Stimulated activated CD4-positive, alpha-beta T cell treated with anti-CD3 and anti-CD28 coated beads, Interleukin-4, amount 100 ng/mL, for 4 hours (primary cell): ENCODE measurements at places on chromosomes 11 and 22.

DNA sequence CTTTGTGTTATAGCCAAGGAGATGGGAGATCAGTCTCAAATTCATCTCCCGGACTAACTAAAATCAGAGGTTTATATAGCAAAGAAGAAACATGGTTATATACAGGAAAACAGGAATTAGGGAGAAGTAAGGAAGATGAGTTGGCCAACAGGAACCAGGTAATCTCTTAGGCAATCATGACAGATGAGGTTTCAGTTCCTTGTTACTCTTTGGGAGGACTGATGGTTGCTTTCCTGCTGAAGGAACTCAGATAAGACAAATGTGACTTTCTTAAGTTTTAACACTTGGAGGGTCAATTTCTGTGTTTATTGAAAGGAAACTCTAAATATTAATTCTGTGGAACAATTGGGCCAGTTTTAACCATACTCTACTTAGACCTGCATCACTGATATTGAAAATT is 1072.0 kb upstream of the CNTN5 start:
- no peak for DNase-seq

- DNase-seq, result no peak
Observed at GRCh38 chr22:39309881-39310714, 9.3 kb downstream of the RPL3 start.

DNA sequence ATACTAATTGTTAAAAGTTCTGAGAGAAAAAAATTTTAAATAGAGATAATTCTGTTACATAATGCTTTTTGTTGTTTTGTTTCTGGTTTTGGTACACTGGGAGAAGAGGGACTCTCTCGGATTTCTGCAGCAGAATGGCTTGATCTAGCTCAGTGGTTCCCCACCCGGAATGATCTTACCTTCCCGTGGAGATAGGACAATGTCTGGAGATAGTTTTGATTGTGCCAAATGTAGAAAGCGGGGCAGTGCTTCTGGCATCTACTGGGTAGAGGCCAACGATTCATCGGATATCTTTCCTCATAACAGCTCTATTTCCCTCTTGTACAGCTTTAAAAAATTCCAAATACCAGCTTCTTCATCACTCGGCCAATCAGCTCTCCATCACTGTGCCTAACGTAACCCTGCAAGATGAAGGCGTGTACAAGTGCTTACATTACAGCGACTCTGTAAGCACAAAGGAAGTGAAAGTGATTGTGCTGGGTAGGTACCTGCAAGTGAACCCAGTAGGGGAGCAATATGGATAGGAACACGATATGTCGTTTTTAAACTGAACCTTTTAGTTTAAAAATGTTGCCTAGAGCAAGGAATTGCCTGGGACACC is 13.2 kb downstream of the CRTAM start:
- DNase-seq, result no peak

GRCh38 chr11:67303835-67304411 is 593 bp downstream of the SSH3 start:
- DNase-seq, result no peak

DNA sequence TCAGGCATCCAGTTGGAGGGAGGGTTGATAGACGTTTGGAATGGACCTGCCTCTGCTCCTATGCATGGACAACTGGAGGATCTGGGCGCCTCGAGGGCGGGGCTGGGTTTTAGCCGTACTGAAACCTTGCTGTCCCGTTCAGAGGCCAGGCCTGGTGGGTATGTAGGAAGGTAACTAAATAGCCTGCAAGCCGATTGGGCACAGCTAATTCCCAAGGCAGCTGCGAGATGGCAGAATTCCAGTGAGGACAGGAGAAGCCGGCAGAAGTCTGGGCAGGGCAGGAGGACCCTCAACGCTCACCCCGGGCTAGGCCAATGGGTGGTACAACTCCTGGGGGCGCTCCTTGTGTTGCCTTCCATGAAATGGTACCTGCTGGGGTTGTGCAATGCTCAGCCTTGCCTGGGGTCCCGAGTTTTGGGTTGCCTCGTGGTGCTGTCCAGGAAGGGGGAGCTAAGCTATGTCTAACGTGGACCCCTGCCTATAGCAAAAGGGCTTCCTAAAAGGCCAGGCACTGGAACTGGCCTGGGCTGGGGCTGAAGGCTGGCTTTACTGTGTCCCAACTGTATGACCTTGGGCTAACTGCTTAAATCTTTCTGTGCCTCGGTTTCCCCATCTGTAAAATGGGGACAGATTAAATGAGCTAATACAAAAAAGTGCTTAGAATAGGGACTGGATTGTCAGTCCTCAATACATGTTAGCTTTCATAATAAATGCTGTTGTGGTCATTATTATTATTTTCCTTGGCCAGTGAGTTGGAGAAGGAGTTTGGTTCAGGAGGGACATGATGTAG is 30.1 kb upstream of the CD82 start:
- no peak for DNase-seq

DNA sequence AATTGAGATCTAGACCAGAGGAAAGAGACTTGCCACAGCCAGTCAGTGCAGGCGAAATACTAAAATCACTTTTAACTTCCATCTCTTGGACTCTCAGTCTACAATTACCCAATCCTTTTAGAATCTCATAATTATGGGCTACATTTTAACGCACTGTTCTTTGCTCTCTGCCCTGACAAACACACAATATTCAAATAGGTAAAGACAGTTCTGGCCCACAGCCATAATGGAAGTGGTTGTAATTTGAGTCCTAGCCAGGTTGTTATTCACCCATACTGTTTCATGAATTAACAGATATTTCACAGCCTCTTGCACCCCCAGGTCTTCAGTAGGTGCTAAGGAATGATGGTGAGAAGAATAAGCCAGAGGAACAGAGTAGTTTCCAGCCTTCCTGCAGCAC is 830 bp downstream of the C11orf97 start:
- no peak for DNase-seq

GRCh38 chr11:17343907-17344306 is 7.7 kb upstream of the NCR3LG1 start:
- peak; percentile 36 for DNase-seq

DNA sequence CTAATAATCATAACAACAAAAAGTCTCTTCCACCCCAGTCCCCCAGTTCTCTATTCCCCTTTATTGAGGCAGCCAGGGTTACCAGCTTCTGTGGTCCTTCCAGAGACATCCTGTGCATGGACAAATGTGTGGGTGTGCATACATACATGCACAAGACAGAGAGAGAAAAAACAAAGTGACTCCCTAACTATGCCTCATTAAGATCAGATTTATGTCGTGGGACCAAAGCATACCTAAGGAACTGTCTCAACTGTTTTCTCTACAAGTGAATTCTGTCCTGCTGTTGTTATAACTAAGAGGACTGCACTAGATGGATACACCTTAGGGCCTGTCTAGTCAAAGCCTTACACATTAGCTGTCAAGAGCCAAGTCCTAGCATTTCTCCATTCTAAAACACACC is 106.7 kb downstream of the MRTFA start:
- no peak for DNase-seq

DNA sequence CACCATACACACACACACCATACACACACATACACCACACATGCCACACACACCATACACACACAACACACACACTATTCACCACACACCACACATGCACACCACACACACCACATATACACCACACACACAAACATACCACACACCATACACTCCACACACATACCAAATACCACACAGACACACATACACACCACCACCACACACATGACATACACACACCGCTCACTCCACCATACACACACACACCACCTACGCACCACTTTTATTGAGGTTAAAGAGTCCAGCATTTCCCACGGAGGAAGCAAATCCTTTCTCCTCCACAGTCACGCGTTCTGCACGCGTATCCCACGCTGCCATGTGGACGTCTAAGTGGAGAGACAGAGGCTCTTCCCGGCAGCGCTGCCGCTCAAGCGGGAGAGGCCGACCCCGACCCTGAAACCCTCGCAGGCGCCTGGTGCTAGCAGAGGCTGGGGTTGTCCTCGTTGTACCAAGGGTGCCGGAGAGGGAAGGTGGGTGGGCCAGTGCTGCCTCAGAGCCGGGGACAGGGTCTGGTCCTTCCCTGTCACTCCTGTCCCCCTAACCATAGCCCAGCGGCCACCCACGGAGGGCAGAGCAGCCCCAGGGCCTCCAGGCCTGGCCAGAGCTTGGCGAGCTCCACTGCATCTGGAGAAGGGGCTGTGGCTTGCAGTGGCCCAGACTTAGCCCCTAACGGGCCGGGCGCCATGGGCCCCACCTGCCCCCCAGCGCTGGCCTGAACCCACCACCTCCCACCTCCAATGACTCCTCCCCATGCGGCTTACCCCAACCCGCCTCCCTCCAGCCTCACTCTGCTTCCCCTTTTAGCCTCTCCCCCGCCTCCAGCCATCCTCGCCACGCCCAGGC is 1495.0 kb downstream of the BRD1 start:
- DNase-seq, result no peak

DNA sequence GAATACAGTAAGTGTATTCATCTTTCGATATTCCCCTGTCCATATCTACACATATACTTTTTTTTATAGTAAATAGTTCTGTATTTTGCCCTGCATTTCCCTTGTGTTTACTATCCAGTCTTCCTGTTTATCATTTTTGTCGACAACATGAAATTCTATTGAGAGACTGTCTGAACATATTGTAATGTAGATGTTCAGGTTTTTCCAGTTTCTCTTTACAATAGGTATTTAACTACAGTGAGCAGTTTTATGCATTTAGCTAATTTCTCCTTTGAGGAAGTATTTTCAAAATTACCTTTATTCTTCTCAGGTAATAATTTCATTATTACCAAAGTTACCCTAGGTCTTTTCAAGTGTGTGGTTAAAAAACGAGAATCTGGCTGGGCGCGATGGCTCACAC is 16.7 kb downstream of the PIK3IP1 start:
- DNase-seq, result no peak

DNA sequence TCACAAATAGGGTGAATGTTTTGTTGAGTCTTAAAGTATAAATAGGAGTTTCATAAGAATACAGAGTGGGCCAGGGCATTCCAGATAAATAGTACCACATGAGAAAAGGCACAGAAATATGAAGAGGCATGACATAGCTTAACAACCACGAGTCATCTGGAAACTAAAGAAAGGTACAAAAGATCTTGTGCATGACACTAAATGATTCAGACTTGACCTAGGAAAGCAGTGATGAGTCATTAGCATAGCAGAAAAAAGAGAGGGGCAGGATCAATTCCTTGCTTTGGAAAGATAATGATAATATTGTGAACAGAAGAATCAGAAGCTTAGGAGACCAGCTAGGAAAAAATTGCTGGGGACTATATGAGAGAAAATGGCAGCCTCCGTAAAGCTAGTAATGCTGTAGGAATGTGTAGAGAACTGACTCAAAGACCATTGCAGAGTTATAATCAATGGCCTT is 47.6 kb upstream of the FIBIN start:
- DNase-seq, result no peak

- no peak for DNase-seq
Observed at GRCh38 chr11:15737320-15737719, 619.0 kb downstream of the SOX6 start.

GRCh38 chr22:28594797-28595462 is 84.7 kb downstream of the TTC28 start:
- no peak for DNase-seq

GRCh38 chr11:116499396-116500003 is 273.3 kb downstream of the BUD13 start:
- DNase-seq, result peak; percentile 12

- no peak for DNase-seq
Observed at GRCh38 chr22:20579273-20580120, 72.1 kb downstream of the MED15 start.

- no peak for DNase-seq
Observed at GRCh38 chr11:530960-531831, 4.2 kb downstream of the HRAS start.

DNA sequence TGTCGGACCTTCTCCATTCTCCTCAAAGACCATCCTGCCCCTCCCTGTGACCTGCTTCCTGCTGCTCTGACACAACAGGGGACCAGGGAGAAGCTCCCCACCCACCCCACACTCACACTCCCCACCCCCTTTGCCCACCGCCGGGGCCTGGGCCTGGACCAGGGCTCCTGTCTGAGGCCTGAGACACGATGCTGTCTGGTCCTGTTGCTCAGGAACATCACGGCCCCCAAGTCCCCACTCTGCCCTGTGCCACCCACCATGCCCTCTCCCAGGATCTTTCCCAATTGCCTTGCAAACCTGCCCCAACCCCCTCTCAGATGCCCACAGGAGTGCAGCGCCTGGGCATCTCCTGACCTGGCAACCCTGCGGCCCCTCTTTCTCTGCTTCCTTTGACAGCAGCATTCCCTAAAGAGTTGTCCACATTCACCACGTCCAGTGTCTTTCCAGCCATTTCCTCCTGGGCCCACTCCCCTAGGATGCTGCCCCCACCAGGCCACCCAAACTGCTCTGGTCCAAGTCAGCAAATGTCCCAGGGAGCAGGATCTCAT is 10.8 kb downstream of the CSF2RB start:
- no peak for DNase-seq

GRCh38 chr11:31050061-31050765 is 319.3 kb downstream of the DCDC1 start:
- no peak for DNase-seq

DNA sequence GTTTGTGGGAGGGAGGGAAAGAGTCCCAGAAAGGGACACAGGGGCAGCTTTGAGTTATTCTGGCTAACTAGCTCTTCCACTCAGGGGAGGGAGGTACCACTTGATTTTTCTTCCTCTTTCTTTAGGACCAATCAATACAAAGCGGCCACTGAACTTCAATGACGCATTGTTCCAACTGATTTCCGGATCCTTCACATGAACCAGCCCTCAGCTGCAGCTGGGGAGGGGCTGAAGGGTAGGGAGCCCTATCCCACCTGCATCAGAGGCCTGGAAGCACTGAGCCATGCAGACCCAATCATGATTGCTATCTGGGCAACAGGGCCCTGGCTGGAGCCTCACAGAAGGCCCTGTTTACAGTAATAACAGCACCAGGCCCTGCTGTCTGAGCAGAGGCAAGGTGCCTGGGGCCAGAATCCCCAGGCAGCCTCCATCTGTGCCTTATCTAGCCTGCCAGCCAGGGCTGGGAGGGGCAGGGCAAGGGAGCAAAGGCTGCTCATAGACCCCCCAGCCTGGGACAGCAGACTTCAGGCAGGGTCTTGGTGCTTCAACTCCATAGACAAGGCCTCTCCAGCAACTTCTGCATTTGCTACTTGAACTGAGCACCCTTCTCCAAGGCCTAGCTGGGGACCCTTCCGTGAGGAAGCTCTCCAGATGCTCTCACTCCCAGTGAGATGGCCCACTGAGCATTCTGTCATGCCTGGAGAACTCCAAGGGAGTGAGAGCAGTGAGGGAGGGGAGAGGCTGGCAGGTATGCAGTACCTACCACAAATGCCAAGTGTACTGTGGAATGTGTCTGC is 22.5 kb downstream of the CLPB start:
- no peak for DNase-seq
